ENCODE measurements at places on chromosomes 3 and 15.

DNA sequence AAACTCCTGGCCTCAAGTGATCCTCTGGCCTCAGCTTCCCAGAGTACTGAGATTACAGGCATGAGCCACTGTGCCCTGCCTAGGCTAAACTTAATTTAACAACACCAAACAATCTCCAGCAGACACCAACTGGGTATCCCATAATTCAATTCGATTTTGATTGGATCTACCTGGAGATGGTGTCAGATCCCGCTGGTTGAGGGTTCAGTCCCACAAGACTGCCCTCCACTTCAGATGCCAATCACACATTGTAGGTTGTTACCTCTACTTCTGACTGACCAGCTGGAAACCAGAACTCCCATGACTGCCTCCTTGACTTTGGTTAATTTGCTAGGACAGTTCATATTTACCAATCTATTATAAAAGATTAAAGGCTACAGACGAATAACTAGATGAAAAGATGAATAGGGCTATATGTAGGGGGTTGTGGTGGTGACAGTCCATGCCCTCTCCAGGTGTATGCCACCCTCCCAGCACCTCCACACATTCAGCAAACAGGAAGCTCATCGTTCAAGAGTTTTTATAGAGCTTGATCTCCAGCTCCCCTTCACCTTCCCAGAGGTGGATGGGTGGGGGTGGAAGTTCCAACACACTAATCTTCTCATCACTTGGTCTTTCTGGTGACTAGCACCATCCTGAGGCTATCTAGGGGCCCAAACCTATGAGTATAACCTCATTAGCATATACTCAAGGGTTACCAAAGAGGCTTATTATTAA lies 9.3 kb downstream of the B2M start:
- DNase-seq, result no peak

DNA sequence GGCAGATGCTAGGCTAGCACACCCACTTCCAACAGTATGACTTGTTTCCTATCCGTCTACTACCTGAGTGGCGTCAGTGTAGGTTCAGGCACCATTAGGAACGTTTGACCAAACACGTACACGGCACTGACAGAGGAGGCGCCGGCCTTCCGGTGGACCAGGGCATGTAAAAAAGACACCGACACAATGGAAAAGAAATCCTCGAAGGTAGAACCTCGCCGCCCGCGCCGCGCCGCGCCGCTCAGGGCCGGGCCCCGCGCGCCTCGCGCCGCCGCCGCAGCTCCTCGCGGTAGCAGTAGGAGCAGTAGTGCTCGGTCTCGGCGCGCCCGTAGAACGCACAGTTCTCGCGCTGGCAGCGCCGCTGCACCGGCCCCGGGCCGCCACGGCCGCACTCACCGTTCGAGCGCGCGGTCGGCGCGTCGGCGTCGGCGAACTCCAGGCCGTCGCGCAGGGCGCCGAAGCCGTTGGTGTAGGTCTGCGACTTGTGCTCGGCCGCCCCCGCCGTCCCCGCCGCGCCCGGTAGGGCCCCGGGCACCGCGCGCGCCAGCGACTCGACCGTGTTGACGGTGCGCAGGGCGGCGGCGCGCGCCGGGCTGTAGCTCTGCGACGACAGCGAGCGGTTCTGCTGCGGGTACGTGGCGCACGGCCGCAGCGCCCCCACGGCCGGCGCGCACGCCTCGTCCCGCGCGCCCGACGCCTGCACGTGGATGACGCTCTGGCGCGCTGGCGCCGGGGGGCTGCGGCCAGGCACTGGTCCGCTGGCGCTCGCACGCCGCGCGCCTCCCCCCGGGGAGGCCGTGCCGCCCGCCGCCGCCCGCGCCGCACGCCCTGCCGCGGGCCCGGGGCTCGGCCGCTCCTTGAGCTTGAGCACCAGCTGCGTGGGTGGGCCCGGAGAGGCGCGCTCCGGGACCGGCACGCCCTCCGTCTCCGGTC lies 156.7 kb downstream of the KLF13 start:
- peak; percentile 56 for DNase-seq

- no peak for DNase-seq
Observed at GRCh38 chr3:105503191-105503593, 136.5 kb downstream of the ALCAM start.

- no peak for DNase-seq
Observed at GRCh38 chr3:48593337-48593736, 1.8 kb downstream of the COL7A1 start.

GRCh38 chr3:12489832-12490231 lies 5.6 kb downstream of the TSEN2 start:
- DNase-seq, result no peak

DNA sequence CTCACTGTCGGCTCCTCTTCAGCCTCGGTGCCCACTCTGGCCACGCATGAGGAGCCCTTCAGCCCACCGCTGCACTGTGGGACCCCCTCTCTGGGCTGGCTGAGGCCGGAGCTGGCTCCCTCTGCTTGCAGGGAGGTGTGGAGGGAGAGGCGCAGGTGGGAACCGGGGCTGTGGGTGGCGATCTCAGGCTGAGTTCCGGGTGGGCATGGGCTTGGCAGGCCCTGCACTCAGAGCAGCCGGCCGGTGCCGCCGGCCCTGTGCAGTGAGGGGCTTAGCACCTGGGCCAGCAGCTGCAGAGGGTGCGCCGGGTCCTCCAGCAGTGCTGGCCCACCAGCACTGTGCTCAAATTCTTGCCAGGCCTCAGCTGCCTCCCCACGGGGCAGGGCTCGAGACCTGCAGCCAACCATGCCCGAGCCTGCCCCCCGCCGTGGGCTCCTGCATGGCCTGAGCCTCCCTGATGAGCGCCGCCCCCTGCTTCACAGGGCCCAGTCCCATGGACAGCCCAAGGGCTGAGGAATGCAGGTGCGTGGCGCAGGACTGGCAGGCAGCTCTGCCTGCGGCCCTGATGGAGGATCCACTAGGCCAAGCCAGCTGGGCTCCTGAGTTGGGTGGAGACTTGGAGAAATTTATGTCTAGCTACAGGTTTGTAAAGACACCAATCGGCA lies 899.1 kb downstream of the SI start:
- DNase-seq, result no peak

DNA sequence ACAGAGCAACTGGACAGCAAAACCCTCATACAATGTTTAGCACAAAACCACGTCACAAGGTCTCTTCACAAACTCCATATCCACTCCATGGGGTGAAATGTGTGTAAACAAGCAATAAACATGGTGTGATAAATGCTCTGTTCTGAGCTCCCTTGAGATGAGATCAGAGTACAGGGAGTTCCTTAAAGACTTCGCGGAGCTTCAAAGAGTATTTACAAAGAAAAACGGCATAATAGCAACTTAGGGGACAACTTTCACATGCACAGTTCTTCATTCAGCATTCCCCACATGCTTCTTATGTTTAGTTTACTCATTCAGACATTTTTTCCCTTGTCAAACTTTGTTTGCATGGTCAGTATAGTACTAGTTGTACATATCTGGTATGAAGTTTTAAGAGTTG lies 52.5 kb upstream of the SUCLG2 start:
- DNase-seq, result no peak

DNA sequence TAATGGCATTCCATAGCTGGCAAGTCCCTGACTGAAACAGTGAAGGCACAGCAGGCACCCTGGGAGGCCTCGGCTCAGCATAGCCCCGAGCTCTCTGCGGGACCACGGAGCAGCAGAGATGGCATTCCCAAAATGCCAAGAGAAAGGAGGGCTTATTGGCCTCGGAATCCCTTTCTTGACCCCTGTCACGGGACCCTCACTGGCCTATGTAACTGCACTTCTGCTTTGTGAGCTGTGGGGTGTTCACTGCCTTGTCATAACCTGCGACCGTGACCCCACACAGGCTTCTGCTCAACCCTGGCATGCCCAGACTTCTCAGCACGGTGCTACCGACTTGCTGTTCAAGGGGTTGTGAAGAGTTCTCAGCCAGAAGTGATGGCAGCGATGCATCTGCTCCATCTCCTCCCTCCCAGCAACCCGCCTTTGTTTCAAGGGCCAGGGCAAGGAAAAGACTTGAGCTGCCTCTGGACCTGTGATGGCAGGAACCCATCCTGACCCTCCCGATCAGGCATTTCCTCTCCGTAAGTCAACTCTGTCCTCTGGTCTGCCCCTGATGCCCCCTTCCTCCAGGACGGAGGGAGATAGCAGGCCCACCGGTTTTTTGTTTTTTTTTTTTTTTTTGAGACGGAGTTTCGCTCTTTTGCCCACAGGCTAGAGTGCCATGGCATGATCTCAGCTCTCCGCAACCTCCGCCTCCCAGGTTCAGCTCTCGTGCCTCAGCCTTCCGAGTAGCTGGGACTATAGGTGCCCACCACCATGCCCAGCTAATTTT lies 30.5 kb downstream of the EHD4 start:
- no peak for DNase-seq

GRCh38 chr3:8891303-8891702 lies 72.0 kb downstream of the RAD18 start:
- DNase-seq, result no peak

DNA sequence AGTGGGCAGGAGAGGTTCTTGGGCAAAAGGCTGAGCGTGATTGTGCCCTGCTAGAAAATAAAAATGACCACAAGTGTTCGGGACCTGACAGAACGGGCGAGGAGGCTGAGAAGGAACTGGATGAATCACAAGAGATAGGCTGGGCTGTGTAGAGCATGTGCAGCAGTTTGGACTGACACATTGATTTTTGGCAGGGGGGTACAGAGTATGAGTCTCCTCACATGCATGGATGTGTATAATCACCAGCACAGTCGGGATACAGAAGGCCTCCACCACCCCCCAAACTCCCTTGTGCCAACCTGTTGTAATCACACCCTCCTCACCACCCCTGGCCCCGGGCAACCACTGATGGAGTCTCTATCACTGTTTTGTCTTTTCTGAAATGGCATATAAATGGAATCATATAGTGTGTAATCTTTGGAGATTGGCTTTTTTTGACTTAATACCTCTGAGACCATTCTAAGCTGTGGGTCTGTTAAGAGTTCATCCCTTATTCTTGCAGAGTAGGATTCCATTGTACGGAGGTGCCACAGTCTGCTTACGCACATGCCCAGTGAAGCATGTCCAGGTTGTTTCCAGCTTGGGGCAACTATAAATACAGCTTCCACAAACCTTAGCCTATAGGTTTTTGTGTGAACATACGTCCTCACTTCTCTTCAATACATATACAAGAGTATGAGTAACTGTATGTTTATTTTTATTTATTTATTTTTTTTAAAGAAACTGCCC lies 438.8 kb downstream of the FOXP1 start:
- DNase-seq, result no peak

DNA sequence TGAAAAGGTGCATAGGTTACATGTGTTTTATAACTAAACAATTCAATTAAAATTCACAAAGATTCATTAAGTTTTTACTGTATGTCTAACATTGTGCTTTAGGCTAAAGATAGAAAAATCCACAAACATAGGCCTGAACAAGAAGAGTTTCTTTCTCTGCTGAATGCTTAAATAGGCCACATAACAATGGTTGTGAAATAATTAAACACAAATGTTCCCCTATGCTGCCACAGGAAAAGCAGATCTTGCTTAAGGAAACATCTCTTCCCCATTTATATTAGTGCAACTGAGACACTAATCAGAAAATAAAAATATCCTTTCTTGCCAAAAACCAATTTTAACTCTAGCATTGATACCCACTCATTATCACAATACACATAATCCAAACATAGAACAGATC lies 725.4 kb upstream of the DPPA4 start:
- no peak for DNase-seq

- no peak for DNase-seq
Observed at GRCh38 chr3:177262396-177262795, 65.1 kb upstream of the TBL1XR1 start.

DNA sequence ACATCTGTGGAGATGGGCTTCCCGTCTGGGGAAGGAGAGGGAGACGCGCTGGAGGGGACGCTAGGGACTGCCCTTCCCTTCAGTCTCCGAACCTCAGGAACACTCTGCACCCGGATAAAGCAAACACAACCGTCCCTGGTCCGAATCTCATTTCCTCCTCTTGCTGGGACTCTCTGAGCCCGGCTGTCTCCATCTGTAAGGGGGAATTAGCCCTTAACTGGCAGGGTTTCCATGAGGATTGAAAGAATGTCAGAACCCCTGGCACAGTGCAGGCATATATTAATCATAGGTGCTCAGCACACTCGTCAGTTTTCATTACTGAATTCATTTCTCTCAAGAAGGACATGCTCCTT lies 19.1 kb upstream of the IGDCC3 start:
- no peak for DNase-seq

DNA sequence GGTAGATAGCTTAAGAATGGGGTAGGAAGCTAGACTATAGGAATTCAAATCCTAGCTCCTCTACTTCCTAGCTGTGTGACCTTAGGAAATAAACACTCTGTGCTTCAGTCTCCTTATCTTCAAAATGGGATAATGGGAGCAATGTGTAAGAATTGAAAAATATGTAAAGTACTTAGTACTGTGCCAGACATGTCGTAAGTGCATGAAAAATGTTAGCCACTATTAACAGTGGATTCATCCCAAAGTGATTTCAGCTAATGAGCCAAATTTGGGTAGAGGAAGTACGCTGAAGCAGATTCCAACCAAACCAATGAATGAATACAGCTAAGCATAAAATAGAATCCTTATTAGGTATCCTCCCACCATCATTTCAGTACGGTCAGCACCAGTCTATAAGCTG lies 192.1 kb downstream of the RORA start:
- no peak for DNase-seq

- no peak for DNase-seq
Observed at GRCh38 chr15:48596841-48597240, 48.7 kb downstream of the FBN1 start.

DNA sequence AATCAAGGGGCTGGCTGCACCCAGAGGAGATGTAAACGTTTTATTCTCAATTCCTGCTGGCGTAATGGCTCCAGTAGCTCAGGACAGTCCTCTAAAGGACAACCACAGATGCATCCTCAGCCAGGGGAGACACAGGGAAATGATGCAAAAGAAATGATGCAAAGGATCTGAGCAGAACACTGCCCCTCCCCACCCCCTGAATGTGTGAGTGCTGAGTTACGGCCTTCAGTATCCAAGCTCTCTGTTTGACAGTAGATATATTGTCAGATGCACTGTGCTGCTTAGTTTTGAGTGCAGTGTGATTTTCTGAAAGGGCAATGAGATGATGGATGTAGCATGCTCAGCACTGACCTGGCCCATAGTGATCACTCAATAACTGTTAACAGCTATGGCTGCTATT lies 41.4 kb upstream of the CTDSPL start:
- no peak for DNase-seq
